ENCODE measurements at places on chromosomes 6 and 20. TPM values are rescaled to one million over a fixed set of nuclear protein-coding genes. Genes with fewer than 3 reads are reported as not detected.

DNA sequence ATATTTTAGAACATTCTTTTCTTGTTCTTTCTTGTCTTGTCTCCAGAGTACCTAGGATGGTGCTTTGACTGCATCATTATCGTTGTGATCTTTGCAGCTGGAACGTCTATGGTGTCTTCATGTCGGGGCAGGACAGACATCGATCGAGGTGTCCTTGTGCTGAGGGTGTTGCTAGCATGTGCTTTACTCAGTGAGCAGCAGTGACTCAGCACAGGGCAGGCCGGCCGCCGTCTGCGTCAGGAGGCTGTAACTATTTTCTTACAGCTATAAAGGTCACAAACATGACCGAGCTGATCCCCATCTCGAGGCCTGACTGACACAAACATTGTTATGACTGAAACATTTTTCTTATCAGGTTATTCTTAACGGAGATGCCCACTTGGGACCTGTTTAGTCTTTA, 14.9 kb upstream of the CTCFL start:
- DNase-seq, result no peak

DNA sequence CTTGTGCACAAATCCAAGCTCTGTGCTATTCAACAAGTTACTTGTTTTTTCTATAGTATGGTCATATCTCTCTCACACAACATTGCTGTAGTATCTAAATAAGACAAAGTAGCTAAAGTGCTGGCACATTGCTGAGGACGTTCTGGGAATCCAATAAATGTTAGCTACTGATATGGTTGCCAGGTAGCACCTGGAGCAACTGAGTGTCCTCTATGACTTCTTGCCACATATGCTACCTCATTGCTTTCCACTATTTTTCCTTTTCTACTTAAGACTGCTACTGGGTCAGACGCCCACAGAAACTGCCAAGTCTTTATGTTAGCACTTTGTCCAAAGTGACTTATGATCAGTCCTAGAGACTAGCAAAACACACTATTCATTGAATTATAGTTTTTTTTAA, 85.3 kb downstream of the SYCP2 start:
- DNase-seq, result no peak

DNA sequence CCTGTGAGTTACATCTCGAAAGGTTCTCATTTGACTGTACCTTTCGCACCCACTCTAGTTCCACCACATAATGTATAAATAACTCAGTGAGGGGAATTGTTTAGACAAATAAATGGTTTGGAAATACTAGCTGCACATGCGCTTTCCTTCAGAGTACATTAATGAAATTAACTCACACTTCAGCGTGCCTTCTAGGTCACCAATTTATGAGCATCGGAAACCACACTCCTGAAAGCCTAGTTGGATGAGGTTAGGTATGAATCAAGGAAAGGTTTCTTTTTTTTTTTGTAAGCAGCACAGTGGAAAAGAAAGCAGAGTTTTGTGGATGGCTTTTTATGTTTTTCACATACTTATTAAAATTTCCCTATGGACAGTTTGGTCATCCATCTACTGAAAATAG, 247.8 kb upstream of the TCF21 start:
- DNase-seq, result no peak

MEI4 gene
- total RNA-seq, result not detected

All from PC-3 (cell line).